ENCODE measurements at places on chromosomes 1 and 21.
A peak's percentile ranks its signal among the peaks of the same experiment; 100 is the strongest.

DNA sequence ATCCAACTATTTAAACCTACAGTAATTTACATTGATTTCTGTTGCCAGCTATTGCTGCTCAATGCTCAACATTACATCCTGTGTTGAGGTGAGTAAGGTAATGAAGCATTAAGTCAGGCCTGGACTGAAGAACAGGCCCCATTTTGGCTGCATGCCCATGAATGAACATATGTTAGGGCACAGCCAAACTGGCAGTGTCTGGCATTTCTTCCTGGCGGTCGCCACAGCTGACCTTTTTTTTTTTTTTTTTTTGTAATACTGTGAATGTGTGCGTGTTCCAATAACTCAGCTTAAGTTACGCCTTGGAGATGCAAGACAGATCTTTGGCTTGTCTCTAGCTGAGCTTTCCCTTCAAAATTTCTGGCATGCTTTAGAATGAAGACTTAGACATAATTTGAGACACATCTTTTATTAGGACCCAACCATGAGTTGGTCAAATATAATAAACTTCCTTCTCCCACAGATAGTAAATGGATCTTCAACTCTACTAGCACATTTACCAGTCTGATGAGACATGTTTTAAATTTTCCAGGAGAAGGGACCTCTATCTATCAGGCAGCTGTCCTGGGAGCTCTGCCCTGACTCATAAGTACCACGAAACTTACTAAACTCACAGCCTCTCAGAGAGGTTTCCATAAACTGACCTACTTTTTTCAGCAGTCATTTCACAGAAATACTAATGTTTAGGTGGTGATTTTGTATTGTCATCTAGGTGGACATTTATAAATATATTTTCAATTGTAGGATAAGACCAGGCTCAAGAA lies 341.1 kb upstream of the RUNX1 start:
- peak; percentile 27 for DNase-seq

- DNase-seq, result no peak
Observed at GRCh38 chr1:37498872-37499617, 15.5 kb downstream of the MEAF6 start.

GRCh38 chr1:178134061-178134460 lies 40.2 kb downstream of the RASAL2 start:
- DNase-seq, result peak; percentile 25

DNA sequence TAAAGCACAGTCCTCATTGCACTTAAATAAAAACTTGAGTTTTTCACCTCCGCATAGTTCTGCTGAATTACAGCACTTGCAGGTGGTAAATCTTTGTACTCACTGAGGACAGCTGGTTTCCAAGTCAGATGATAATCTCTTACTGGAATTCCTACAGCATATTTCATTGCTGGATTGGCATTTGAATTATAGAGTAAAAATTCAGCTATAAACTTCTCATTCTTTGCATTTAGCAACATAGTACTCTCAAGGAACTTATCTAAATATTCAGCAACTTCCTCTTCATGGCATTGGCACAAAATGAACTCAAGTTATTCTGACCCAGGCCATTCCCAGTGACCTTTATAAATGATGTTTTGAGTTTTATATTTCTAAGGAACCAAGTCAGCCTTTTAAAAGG lies 23.4 kb downstream of the GORAB start:
- DNase-seq, result no peak

DNA sequence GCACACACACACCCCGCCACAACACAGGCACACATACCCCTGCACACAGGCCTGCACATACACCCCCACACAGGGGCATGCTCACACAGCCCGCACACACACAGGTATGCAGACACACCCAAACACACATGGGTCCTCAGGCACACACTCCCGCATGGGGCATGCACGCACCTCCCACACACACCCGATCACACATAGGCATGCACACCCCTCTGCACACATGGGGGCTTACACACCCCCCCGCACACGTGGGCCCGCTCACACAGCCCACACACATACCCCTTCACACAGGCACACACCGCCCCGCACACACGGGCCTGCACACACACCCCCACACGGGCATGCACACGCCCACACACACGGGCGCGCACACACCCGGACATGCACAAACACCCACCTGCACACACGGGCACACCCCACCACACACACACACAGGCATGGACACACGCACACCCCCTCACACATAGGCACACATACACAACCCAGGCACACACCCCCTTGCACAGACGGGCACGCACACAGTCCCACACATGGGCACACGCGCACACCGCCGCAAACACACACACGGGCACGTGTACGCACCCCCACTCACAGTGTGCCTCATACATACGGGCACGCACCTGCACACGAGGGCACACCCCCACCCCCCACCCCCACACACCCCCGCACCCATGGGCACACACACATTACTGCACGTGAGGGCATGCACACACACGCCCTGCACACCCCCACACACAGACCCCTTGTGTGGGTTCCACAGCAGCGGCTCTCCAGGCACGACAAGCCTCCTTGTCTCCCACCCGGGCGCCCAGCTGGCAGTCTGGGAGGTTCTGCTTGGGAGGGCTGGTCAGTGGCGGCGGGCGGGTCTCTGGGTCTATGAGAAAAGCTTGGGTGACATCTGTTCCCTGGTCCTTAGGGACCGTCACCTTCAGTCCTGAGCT lies 8.3 kb downstream of the ATAD3B start:
- no peak for DNase-seq

GRCh38 chr1:109433322-109433721 lies 7.1 kb upstream of the PSMA5 start:
- no peak for DNase-seq

GRCh38 chr1:78141531-78142231 lies 95.9 kb downstream of the GIPC2 start:
- no peak for DNase-seq

GRCh38 chr1:26697978-26698849 lies 2.4 kb downstream of the ARID1A start:
- DNase-seq, result peak; percentile 91
